ENCODE measurements at places on chromosomes 3 and 15.

- DNase-seq = no peak
Observed at GRCh38 chr3:51686512-51687215, 15.6 kb downstream of the TEX264 start.

GRCh38 chr3:38122712-38123290 is 14.1 kb downstream of the ACAA1 start:
- DNase-seq = no peak

- no peak for DNase-seq
Observed at GRCh38 chr3:56113231-56113630, 355.0 kb downstream of the ERC2 start.

GRCh38 chr3:184710870-184711492 is 883 bp downstream of the MAGEF1 start:
- no peak for DNase-seq

DNA sequence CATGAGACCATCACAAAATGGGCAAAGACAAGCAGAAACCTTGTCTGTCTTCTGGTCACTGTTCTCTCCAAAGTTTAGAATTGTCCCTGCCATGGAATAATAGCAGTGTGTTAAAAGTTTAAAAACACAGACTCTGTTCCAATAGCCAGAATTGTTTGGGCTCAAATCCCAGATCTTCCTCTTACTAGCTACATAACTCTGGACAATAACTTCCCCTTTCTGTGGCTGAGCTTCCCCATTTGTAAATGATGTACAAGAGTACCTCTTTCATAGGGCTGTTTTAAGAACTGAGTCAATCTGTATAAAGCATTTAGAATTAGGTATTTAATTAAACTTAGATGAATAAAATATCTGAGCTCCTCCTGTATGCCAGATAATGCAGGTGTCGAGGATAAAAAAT is 623.0 kb downstream of the NTRK3 start:
- DNase-seq = peak; percentile 14

DNA sequence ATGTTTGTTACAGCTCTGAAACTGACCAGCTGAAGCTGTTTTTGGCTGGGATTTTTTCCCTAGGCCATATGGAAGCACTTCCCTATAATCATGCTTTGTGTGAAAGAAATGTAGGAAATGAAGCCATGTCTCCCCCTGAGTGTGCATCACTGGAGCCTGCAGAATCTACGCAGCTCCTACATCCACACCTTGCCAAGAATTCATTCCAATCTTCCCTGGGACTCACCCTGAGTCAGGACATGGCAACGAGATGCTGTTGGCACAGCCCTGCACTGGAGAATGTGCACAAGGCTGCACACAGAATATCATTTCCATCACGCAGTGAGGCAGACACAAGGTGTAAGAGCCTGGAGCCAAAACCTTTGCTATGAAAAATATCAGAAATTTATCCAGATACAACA is 189.5 kb downstream of the ADAMTSL3 start:
- no peak for DNase-seq

DNA sequence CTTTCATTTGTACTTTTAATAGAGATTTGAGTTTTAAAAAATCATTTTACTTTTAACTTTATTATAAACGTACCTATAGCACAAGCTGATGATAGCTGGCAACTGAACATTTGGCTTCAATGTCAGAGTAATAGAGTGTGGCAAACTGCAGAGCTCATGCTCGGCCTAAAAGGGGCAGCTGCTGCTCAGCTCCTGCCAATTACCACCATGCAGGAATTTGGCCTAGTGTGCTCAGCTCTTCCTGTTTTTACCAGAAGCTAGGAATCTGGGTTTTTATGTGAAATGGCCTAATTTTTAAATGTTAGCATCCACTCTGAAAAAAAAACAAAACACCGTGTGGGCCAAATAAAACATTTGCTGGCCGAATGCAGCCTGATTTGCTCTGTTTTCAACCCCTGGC is 1.8 kb downstream of the IFT122 start:
- DNase-seq = peak; percentile 7

DNA sequence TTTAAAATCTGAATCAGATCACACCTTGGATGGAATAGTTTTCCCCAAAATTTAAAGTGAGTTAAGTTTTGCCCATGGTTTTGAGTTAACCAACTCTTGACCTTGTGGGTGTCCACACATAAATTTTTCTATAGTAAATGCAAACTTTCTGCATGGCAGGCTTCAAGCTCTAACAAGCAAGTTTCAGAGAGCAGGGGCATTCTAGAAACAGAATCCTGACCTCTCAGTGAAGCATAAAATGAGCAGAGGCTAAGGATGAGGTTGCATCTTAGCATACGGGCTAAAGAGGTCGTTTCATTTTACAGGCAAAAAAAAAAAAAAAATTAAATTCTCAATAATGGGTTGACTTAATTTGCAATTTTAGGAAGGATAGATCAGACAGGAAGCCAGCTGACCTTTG is 32.1 kb downstream of the CDC25A start:
- DNase-seq = no peak

DNA sequence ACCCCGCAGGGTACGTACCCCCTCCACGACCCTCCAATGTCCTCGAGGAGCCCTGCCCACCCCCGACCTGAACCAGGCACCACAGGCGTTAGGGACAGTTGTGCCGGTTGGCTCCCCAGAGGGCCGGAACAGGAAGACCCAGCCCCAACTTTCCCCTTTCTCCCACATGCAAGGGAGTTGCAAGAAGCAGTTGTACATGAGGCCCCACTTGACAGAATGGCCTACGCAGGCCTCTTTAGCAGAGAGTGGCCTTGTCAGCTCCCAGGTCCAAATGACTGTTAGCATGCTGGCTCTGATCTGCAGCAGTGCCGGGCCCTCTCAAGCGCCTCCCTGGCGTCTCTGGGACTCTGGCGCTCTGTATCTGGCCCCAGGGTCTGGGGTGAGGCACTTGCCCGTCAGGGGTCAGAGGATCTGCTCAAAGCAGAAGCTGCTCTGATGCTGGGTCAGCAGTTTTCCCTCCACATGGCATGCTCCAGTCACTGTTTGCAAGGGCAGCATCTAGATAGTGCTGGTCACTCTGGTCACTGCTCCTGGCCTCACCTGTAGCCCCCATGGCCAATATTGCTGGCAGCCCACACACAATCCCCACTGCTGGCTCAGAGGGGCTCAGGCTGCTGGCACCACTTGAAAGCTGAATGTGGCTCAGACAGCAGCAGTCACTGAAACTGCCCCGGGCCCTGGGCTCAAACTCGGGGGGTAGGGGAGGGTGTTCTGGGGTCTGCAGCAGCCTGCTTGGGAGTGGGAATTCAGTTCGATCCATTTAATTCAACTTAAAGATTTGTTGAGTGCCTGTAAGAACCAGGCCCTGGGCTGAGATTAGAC is 254.5 kb downstream of the FAM43A start:
- no peak for DNase-seq

DNA sequence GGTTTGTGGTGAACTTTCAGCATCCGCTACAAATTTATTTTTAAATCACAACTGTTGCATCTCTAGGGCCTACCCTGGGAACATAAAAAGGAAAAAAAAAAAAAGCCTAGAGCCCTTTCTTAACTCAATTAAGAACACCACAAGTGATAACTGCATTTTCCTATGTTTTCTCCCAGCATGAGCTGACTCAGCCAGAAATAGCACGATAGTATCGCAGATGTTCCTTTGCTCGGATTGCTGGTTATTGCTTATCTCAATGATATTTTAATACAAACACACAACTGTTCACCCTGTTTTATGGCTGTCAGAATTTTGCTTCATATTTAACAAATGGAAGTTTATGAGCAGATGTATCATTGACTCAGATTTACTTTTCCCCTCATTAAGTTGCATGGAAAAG is 251.8 kb upstream of the SUCLG2 start:
- no peak for DNase-seq

GRCh38 chr15:71203586-71204474 is 88.6 kb downstream of the THSD4 start:
- no peak for DNase-seq

- no peak for DNase-seq
Observed at GRCh38 chr15:70672081-70672480, 91.3 kb downstream of the UACA start.

- DNase-seq = no peak
Observed at GRCh38 chr3:4425707-4426106, 41.4 kb downstream of the SUMF1 start.

DNA sequence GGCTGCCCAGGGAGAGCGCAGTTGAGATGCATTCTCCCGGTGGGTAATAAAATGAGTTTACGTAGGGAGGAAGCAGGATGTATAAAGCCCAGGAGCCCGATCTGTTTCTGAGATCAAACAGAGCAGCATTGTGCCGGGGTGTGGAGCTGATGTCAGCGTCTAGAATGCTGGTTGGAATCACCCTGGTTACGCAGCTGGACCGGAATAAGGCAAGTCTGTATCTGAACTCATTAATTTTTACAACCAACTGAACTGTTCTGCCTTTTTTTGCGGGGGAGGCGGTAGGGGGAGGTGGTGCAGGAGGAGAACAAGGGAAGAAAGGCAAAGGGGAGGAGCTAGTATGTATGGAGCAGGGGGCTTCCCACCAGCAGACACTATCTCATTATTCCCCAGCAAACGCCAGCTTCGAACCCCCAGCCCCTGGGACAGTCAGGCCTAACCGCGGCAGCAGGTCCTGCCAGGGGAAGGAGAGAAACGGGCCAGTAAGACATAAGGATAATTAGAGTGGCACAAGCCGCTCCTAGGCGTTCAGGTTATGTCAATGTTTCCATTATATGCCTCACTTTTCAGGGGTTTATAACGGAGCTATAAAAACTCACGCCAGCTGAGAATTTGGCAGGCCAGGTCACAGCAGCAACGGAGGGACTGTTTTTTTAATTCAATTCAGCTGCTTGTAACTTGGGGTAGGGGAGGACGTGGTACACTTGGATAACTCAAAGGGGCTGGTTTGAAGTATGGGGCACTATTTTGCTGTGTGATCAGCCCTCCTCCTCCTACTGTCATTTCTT is 175.3 kb upstream of the HES1 start:
- no peak for DNase-seq

All from NCI-H2171 treated with DMSO at 0.1 percent for 48 hours (cell line).